Activated CD8-positive, alpha-beta T cell treated with anti-CD3 and anti-CD28 coated beads, Interleukin-2, amount 10 ng/mL, durations not matched to agents 7 days and 5 days (primary cell): ENCODE measurements at places on chromosomes 6 and 20.

DNA sequence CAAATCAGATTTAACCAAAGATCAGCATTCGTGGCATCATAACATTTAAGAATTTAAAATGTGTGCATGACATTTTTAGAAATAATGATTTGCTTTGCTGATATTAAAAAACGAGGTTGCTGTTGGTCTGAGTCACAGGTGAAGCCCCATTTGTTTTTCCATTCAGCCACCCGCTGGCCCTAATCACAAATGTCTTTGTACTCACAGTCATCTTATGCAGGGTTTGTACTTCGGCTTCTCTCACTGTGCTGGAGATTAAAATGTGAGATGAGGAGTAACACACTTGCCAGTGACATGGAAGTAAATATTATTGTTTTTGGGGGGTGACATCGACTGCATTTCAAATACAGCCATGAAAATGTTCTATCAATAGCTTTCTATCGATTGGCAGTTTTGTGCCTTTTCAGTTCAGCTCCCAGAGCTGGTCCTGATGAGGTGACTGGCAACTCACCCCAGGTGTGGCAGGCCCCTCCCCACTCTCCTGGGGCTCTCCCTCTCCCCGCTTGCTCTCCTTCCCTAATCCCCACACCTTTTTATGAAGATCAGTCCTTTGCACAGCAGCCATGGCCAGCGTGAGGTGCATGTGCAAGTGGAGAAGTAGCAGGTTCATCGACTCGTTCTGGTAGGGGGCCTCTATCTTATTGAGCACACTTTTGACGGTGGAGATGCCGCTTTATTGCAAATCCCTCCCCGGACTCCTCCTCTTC lies 58.8 kb upstream of the FUCA2 start:
- H3K27me3 ChIP-seq = no peaks in the 10 kb centered on the region
- peaks cover 4% of the 10 kb centered on the region for H3K4me1 ChIP-seq
- no peak overlapping the region for H3K4me3 ChIP-seq
- no peak overlapping the region for H3K27ac ChIP-seq

- H3K4me3 ChIP-seq = no peak overlapping the region
- H3K36me3 ChIP-seq = no peaks in the 10 kb centered on the region
- H3K4me1 ChIP-seq = no peaks in the 10 kb centered on the region
These were observed 143.7 kb upstream of the ATXN1 start for GRCh38 chr6:16904957-16905356.

DNA sequence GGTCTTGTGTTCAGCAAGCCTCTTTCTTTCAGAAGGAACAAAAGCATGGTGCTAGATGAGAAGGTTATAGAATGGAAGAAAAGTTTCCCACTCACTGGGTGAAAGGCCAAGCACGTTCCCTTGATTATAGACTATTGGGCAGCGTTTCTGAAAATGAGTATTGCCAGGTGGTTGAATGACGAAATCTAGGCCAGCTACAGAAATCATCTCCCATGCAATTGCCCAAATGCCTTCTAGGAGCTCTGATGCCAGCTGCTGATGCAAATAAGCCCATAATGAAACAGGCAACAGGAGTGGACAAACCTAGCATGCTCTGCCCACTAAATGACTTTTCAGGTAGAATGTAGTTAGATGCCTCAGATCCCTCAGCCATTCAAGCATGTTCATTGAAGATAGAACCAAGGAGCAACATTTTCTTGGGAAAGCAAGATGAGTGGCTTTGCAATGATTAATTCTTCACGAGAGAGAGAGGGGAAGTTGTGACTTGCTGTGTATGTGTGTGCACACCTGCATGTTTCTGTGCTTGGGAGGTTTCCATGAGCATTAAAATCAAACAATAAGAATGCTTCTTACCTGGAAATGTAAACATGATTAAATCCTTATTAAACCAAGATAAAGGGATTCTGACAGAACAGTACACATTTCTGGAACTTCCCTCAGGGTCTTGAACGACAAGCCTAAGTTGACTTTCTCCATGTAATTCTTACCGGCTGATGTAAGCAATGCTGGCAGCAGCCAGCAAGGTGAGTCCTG lies 43.6 kb downstream of the ADTRP start:
- H3K27ac ChIP-seq = no peak overlapping the region
- peaks cover 27% of the 10 kb centered on the region for H3K4me1 ChIP-seq
- peaks cover 2% of the 10 kb centered on the region for H3K27me3 ChIP-seq
- no peak overlapping the region for H3K4me3 ChIP-seq

DNA sequence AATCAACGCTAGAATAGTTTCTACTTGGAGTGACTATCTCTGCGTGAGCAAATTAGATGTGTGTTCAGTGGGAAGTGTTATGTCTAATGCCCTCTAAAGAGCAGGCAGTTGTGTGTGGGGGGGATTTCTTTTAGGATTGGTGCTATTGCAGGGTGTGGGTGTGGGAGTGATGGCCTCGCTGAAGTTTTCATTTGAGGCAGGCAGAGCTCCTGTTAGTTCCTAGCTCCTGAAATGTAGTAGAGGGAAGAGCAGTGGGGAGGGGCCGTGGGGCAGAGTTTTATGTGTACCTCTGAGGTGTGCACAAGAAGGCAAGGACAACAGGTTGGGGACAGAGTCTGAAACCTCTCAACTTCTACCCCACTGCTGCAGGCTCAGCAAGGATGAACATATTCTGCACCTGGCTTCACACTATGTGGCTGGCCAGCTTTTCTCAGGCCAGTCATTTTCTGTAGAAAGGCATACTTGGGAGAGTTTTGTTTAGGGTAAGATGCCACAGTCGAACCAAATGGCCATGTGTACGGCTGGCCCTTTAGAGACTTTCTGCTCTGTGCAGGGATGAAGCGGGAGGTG lies 229.2 kb upstream of the SUPT3H start:
- peaks cover 12% of the 10 kb centered on the region for H3K36me3 ChIP-seq
- no peaks in the 10 kb centered on the region for H3K27me3 ChIP-seq
- H3K27ac ChIP-seq = no peak overlapping the region

- H3K27ac ChIP-seq = no peak overlapping the region
- no peaks in the 10 kb centered on the region for H3K27me3 ChIP-seq
- DNase-seq = no peak
These were observed 196.0 kb downstream of the BTBD3 start for GRCh38 chr20:12113468-12114371.

DNA sequence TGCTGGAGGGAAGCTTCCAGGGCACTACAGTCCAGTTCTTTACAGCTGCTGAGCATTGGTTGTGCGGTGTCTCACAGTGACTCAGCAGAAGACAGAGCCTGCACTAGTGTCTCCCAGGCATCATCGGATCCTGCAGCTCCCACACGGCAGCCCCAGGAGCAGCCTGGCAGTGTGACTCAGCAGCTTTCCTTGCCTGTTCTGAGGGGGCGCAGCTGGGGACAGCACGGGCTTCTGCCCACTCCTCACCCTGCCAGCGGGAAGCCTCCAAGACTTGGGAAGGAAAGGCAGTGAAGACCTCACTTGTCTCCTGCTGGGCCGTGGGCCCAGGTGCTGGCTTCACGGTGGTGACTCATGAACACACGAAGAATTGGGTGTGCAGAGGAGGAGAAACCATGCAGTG lies 165.4 kb downstream of the SYNDIG1 start:
- DNase-seq = no peak
- H3K36me3 ChIP-seq = no peaks in the 10 kb centered on the region
- peaks cover 2% of the 10 kb centered on the region for H3K4me1 ChIP-seq
- peaks cover 5% of the 10 kb centered on the region for H3K27me3 ChIP-seq
- H3K4me3 ChIP-seq = no peak overlapping the region

GRCh38 chr6:167722634-167723309 lies 103.9 kb upstream of the AFDN start:
- H3K27me3 ChIP-seq = peaks cover 22% of the 10 kb centered on the region
- no peak for DNase-seq
- no peaks in the 10 kb centered on the region for H3K4me1 ChIP-seq
- no peaks in the 10 kb centered on the region for H3K36me3 ChIP-seq
- no peak overlapping the region for H3K27ac ChIP-seq
- no peak overlapping the region for H3K4me3 ChIP-seq

DNA sequence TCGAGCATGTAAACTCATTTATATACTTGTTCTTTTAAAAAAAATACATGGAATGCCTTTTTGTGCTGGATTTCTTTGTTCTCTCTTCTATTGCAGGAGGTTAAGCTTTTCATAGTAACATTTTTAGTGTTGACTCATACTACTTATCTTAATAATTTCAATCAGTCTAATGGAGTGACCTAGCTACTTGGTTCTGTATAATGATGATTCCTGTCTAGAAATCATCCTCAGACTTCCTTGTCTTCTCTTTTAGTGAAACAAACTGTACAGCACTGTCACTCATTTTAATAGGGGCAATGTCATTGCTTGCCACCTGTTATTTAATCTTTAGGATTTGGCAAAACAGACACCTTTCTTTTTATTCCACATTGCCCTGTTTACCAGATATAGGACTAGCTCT lies 62.3 kb downstream of the ADGRB3 start:
- H3K27me3 ChIP-seq = no peaks in the 10 kb centered on the region
- no peak for DNase-seq
- H3K27ac ChIP-seq = no peak overlapping the region
- no peaks in the 10 kb centered on the region for H3K36me3 ChIP-seq

DNA sequence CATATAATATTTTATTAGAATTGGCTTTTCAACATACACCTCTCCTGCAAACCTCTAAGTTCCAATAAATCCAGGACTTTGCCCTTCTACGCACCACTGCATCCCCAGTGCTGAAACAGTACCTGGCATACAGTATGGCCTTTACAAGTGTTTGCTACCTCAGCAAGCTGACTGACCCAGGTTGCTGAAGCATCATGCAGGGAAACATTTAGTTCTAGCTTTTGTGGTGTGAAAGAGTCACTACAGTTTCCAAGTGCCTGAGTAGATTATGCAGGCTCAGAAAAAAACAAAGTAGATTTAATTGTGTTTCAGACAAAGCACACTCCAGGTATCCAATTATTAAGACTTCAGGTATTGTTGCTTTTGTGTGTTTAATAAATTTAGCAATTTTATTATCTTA lies 614.2 kb upstream of the NRSN1 start:
- no peaks in the 10 kb centered on the region for H3K27me3 ChIP-seq
- H3K4me3 ChIP-seq = no peak overlapping the region
- H3K36me3 ChIP-seq = no peaks in the 10 kb centered on the region
- no peak for DNase-seq
- H3K4me1 ChIP-seq = no peaks in the 10 kb centered on the region

- no peak overlapping the region for H3K27ac ChIP-seq
- H3K4me3 ChIP-seq = no peak overlapping the region
- H3K27me3 ChIP-seq = no peaks in the 10 kb centered on the region
- no peaks in the 10 kb centered on the region for H3K4me1 ChIP-seq
These were observed 453.8 kb upstream of the POU3F2 start for GRCh38 chr6:98380589-98380988.

DNA sequence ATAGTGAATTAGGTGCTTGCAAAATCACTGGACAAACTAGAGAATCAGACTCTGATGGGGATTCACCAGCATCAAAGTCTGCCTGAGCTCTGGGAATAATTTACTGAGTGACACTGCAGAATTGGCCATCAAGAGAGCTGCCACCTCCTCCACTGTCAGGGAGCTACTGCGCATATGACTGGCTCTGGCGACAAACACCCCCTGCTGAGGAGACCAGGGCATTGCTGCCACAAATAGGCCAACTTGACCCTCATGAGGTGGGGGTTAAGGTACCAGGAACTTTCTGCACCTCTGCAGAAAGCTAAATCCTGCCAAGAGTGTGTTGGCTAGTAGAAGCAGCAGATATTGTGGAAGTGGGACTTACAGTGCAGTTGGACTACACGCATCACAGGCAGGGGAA lies 88.0 kb downstream of the CDS2 start:
- no peak for DNase-seq
- H3K27ac ChIP-seq = no peak overlapping the region
- H3K27me3 ChIP-seq = no peaks in the 10 kb centered on the region

GRCh38 chr6:135066397-135066796 lies 11.8 kb upstream of the HBS1L start:
- no peak overlapping the region for H3K27ac ChIP-seq
- H3K4me1 ChIP-seq = peaks cover 6% of the 10 kb centered on the region
- H3K4me3 ChIP-seq = no peak overlapping the region
- H3K36me3 ChIP-seq = no peaks in the 10 kb centered on the region
- H3K27me3 ChIP-seq = no peaks in the 10 kb centered on the region
- no peak for DNase-seq

DNA sequence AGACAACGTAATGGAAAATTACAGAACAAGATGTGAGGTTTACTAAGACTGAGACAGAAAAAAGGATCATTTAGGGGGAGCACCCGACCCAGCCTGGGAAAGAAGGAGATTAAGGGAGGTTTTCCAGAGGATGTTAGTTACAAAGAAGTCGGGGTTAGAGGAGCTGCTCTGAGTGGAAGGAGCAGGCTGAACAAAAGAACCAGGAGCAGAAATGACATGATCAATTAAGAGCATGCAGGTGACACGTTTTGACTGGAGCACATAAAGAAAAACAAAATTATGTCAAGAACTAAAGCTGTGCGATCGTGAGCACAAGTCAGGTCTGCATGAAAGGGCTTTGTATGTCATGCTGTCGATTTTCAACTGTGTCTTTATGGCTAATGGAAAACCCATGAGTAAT lies 417.3 kb upstream of the MARCKS start:
- no peaks in the 10 kb centered on the region for H3K4me1 ChIP-seq
- H3K4me3 ChIP-seq = no peak overlapping the region
- no peak for DNase-seq
- H3K36me3 ChIP-seq = no peaks in the 10 kb centered on the region
- H3K27me3 ChIP-seq = no peaks in the 10 kb centered on the region
- no peak overlapping the region for H3K27ac ChIP-seq
